ENCODE measurements at places on chromosomes 3 and 15.
A peak's percentile ranks its signal among the peaks of the same experiment; 100 is the strongest.

- no peak for DNase-seq
Measured at GRCh38 chr15:86040356-86041033, 39.2 kb upstream of the AGBL1 start.

DNA sequence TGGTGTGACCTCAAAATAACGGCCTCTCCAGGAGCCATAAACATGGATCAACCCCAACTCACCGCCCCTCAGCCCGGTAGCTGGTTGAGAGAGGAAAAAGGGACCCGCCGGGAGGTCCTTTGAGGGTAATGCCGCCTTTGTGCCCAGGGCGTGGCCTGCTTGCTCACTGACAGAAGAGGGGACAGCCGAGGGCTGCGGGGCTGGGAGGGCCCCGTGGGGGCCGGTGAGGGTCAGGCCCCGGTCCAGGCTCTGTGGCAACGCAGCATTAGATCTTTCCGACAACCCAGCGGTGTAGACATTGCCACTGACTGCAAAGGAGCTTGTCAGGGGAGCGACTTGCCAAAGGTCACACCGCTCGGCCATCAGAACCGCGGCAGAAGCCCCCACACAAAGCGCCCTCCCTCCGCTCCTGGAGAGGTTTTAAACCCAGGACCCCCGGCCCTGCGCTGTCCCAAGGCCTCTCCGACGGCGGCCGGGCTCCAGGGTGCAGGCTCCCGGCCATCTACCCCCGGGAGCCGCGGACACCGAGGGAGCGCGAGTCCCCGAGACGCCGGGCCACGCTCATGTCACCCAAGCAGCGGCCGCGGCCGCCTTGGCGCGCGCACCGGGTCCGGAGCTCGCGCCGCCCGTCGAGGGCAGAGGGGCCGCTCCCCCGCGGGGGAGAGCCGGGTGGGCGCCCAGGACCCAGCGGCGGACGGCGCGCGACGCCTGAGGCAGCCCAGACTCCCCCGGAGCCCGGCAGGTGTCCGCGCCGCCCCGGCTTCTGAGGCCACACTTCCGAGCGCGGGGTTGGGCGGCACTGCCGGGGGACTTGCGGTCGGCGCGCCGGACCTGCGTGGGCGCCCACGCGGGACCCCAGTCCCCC lies 975 bp downstream of the PCSK6 start:
- no peak for DNase-seq

- DNase-seq = no peak
Measured at GRCh38 chr3:168684519-168684918, 588.8 kb upstream of the GOLIM4 start.

DNA sequence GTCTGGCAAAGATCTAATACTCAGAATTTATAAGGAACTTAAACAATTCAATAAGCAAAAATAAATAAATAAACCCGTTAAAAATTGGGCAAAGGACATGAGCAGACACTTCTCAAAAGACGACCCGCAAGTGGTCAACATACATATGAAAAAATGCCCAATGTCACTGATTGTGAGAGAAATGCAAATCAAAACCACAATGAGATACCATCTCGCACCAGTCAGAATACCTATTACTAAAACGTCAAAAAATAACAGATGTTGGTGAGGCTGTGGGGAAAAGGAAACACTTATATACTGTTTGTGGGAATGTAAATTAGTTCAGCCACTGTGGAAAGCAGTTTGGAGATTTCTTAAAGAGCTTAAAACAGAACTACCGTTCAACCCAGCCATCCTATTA lies 188.0 kb upstream of the MRPL3 start:
- DNase-seq = no peak

DNA sequence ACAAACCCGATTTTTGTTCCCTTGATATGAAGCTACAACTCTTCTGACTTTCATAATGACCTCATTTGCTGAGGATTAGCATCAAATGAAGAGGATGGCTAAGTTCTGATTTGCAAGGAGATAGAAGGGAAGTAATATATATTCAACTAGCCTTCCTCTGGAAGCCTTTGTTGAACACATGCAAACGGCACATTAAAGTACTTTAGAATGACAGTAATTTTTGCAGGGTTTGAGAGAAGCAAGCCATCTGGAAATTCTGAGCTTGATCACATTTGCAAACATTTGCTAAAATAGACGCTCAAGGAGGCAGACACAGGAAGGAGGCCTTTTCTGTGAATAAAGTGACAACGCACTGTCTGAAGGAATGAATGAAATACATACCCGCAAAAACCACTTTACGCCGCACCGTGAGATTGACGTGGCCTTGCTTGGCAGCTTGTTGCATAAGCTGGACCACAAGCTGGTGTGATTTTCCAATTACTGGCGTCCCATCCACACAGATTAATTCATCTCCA lies 657.2 kb downstream of the MAGI1 start:
- no peak for DNase-seq

DNA sequence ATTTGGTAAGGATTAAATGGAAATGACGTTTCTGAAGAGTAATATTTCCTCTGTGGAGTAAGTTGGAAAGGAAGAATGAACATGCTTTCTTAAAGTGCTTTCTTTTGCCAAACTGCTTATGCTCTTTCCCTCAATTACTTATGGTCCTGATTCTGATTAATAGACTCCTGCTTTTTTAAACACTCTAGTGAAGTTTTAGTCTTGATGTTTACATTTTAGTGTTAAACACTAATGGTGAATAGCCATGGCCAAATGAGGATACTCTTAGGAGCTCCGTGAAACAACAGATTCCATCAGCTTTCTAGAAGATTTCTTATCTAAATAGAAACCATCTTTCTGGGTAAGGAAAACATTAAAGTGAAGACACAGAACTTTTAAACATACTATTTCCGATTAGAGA lies 117.6 kb downstream of the P3H2 start:
- no peak for DNase-seq

GRCh38 chr15:41695750-41696436 lies 35.7 kb downstream of the MGA start:
- DNase-seq = peak; percentile 27

DNA sequence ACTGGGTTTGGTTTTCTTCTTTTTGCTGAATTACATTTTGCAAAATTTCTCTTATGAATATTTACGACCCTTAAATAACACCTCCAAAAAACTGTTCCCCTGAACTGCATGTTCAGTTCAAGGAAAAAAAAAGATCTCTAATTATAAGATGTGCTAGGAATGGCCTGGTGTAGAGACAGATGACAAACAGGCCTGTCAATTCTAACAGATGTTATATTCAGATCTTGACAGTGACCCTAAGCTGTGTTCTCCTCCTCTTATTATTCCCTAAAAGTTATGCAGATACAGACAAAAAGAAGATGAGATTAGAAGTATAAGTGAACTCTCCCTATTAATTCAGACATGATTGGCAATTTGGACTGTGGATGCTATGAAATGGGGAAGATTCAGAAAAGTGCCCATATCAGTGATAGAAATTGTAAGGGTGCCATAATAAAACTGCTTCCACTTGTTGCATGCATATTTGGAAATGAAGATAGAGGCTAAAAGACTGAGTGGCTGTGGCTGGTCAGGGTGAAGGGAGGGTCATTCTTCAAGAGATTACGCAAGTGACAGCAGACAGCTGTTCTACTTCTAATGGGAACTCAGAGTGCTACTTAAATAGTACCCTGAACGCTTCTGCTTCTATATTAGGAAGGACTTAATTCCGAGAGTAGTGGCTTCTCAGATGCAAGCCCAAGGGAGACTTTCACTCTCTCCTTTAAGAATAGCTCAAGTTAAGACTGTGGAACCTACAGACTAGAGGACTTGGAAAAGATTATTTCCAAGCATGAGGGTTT lies 75.5 kb downstream of the ADAMTS9 start:
- no peak for DNase-seq

GRCh38 chr15:99135194-99135593 lies 30.3 kb downstream of the SYNM start:
- DNase-seq = no peak

DNA sequence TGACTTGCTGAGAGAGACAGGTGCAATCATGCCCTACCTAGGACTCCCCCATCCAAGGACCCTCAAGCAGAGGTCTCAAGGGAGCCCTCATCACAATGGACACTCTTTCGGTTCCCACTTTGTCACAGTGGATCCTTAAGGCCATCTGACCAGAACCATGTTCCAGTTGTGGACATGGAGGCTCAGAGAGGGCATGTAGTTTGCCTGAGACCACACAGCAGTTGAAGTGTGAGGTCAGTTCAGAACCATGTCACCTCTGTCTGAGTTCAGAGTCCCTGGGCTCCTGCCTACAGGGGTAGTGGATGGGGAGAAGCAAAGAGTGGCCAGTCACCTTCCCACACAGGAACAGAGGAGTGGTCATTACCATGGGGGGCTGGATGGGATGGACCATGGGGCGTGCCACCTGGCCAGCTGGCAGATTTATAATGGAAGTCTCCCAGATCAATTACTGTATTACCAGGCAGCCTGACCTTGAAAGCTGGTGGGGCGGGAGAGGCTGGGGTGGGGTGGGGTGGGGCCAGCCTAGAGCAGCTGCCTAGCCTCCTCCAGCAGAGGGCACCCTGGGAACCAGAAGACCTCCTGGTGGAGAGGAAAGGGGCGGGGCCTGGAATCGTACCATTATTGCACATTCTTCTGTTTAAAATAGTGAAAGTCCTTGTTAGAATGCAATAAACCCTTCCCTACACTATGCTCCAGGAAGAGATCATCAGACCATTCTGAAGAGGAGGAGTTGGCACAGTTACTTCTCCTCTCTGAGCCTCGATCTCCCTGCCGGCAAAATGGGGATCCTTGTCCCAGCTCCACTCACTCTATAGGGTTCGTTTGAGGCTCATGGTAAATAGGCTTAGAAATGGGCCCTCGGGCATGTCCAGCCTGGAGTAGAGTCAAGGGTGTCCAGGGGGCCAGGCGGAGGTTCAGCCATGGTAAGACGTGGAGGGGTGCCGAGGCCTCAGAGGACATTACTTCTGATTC lies 26.9 kb upstream of the LINGO1 start:
- no peak for DNase-seq

DNA sequence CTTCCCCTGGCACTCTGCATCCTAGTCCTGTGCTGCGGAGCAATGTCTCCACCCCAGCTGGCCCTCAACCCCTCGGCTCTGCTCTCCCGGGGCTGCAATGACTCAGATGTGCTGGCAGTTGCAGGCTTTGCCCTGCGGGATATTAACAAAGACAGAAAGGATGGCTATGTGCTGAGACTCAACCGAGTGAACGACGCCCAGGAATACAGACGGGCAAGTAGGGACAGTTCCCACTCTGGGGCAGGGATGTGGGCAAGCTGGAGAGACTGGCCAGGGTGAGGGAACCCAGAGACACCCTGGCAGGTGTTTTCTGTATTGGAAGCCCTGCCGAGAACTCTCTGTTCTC lies 247 bp downstream of the FETUB start:
- no peak for DNase-seq

DNA sequence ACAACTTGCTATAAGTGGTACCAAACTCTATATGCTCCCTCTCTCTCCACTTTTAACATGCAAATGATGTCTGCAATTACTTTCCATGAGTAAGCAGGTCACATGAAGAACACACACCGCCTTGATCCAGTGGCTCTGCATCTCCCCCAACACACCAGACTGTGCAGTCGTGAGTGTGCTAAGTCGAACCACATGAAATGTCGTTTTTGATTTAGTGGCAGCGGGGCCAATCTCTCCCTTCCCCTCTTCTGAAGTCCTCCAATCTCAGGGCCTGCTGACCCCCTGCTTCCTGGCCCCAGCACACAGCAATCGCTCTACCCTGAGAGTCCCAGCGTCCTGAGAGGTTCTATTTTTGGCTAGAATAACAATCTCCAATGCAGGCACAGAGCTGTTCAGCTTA lies 312.5 kb downstream of the SHQ1 start:
- no peak for DNase-seq

GRCh38 chr15:77548589-77549557 lies 83.8 kb downstream of the LINGO1 start:
- DNase-seq = no peak

- no peak for DNase-seq
Measured at GRCh38 chr3:67462187-67462586, 192.2 kb downstream of the SUCLG2 start.

- DNase-seq = no peak
Measured at GRCh38 chr3:16398648-16399047, 114.9 kb downstream of the RFTN1 start.

DNA sequence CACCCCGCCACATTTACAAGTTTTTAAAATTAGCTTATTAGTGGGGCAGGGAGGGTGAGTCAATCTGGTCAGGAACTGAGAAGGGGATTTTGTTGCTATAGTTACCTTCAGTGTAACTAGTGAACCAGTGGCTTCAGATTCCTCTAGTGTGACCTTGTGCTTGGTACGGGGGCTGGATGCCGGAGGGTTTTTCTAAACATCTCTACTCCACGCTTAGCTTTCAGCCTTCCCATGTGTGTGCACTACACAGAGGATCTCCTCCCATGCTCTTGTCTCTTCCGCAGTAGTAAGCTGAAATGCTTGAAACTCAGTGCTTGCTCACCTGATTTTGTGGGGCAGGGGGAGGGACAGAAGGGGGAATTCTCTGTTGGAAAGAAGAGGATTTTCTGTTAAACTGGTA lies 67.9 kb upstream of the AKAP13 start:
- no peak for DNase-seq

GRCh38 chr3:34619990-34620389 lies 821.6 kb downstream of the PDCD6IP start:
- DNase-seq = no peak

Measured in activated T-cell treated with anti-CD3 and anti-CD28 coated beads for 4 hours (primary cell).